Amniotic stem cell (primary cell): ENCODE measurements at places on chromosomes 1 and 21.

DNA sequence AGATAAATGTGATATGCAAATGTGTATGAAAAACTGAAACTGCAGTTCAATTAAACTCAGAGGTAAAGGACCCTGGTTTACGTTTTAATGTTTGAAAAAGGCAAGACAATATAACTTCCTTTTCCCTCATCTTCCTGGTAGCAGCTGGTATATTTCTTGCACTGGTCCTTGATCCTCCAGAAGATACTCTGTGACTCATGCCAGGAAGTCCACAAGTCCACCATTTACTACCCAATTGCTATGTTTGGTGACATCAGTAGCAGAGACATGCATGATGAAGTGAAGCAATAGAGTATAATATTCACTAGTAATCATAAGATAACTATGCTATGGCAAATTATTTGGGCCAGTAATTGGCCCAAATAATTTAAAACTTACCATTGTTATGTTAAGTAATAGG, 774.5 kb upstream of the NEGR1 start:
- no peak for DNase-seq

DNA sequence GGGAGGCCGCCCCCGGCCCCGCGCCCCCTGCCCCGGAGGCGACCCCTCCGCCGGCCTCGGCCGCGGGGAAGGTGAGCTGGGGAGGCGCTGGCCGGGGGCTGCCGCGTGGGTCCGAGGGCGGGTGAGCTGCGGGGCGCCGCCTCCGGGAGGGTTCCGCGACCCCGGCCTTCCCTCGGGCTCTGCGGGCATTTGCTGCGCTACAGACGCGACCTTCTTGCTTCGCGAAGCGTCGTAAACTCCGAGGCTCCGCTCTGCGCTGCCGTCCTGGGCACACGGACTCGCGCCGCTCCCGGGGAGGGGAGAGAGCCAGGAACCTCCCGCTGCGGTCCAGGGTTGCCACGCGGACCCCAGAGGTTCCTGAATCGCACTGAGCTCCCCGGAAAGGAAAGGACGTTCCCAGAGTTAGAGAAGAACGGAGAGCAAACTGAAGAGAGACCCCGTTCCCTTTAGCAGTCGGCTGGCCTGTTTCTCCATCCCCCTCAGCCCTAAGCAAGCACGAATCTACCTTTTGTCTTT, 345 bp downstream of the SLX9 start:
- DNase-seq = no peak

DNA sequence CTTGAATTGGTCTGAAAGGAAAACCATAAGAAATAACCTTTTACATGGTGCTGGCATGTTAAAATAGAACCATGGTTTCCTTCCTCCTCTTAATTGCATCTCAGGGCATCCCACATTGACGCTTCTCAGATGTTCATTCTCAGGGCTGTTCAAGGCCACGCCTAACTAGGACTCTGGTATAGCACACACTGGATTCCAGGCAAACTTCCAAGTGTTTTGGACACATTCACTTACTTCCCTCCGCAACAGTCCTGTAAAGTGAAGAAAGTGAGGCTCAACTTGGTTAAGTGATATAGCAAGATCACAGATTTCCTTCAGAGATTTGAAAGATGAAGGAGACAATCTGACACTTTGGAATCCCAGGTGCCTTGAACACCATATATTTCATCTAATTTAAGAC, 244.8 kb downstream of the DUSP10 start:
- no peak for DNase-seq

- no peak for DNase-seq
Measured at GRCh38 chr1:15148941-15149340, 4.6 kb upstream of the TMEM51 start.

GRCh38 chr1:157844089-157844830, 2.7 kb upstream of the CD5L start:
- no peak for DNase-seq

- no peak for DNase-seq
Measured at GRCh38 chr1:235060607-235061470, 67.8 kb downstream of the TOMM20 start.

- DNase-seq = no peak
Measured at GRCh38 chr1:42657201-42657600, 1.0 kb upstream of the PPIH start.

- no peak for DNase-seq
Measured at GRCh38 chr1:3321559-3322449, 132.7 kb upstream of the ARHGEF16 start.

- no peak for DNase-seq
Measured at GRCh38 chr21:38664841-38665240, 140.9 kb upstream of the ETS2 start.

GRCh38 chr1:160260406-160261382, 1.7 kb downstream of the DCAF8 start:
- peak; percentile 47 for DNase-seq

- DNase-seq = no peak
Measured at GRCh38 chr21:32328595-32328994, 29.9 kb downstream of the MRAP start.

GRCh38 chr1:175043824-175044223, 20.6 kb upstream of the MRPS14 start:
- no peak for DNase-seq

GRCh38 chr1:70930062-70930461, 117.6 kb downstream of the PTGER3 start:
- DNase-seq = no peak

DNA sequence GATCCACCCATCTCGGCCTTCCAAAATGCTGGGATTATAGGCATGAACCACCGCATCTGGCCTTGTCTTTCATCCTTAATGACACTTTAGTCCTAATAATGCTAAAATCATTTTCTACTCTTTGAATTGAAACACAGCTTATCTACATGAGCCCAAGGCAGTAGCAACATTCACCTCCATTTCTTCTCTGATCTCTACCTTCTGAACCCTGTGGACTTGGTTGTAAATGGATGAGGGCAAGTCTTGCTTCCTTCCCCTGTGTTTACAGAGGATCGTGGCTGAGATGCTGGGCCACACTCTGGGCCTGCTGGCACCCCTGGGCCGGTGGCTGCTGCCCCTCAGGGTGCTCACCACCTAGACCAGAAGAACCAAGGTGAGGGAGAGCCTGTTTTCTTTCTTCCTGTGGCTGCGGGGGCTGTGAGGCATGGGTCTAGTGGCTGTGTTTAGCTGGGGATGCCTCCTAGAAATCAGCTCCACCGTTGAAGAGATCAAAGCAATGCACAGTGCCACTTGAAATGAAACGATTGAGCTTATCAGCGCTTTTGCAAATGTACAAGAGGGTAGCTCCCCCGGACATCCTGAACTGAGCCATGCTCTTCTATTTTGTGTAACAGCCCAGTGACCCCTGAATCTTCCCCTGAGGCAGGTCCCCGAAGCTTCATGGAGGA, 32.2 kb upstream of the LGALS8 start:
- DNase-seq = no peak

- no peak for DNase-seq
Measured at GRCh38 chr21:45365608-45366241, 39.2 kb upstream of the COL18A1 start.

GRCh38 chr1:186930238-186930637, 101.5 kb downstream of the PLA2G4A start:
- DNase-seq = no peak

GRCh38 chr1:108847494-108847893, 9.4 kb downstream of the AKNAD1 start:
- DNase-seq = no peak

GRCh38 chr1:233237647-233238046, 57.9 kb downstream of the PCNX2 start:
- no peak for DNase-seq

DNA sequence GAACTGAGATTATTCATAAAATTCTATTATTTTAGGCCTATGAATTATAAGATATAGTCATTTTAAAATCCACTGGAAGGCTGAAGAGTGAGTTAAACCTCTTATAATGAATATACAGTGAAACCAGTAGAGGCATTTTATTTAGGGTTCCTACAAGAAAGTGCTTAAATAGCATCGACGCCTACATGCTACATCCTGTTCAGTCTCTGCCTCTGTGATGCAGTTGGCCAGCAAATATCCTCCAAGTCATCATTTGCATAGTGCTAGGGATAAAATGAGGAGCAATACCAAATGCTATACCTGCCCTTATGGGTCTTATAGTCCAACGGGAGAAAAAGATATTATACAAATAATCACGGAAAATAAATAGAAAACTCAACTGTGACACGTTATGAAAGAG, 59.6 kb downstream of the EDEM3 start:
- DNase-seq = no peak

DNA sequence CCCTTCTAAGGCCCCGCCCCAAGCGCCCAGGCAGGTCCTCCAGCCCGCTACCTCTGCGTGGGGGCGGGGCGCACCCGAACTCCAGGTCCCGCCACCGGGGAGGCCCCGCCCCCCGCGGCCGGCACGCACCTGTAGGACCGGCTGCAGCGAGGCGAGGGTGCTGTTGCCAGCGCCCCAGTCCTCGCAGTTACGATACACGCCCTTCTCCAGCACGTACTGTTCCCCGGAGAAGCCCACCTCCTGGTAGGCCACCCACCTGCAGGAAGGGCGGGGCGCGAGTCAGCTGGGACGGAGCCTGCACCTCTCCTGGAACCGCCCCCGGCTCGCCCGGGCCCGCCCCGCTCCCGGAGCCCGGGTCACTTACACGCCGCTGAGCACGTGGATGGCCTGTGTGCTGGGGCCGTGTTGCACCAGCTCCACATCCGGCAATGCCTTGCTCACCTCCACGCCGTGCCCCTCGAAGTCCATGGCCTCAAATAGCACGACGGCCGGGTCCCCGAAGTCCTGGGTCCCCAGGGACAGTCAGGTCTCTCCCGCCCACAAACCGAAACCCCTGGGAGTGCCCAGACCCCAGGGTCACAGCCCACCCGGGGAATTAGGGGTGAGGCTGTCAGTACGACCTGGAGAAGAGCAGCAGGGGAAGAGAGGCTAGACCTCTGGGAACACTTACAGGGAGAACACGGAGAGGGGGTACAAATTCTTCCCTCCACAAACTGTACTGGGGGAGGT, 17.3 kb downstream of the CRYBG2 start:
- no peak for DNase-seq

DNA sequence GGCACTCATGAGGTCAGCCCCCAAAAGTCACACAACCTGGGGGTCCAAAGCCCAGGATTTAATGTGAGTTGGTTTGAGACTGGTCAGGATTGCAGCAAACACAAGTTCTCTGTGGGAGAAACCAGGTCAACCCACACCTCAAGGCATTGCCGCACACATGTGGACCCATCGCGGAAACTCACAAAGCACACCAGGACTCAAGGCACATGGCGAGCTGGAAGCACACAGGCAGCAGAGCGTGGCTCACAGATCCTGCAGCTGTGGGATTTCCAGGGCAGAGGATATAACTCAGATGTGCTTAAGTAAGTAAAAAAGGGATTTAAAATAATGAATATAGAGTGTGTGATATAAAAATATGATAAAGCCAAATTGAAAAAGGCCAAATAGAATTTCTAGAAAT, 51.6 kb upstream of the ADARB1 start:
- DNase-seq = no peak

DNA sequence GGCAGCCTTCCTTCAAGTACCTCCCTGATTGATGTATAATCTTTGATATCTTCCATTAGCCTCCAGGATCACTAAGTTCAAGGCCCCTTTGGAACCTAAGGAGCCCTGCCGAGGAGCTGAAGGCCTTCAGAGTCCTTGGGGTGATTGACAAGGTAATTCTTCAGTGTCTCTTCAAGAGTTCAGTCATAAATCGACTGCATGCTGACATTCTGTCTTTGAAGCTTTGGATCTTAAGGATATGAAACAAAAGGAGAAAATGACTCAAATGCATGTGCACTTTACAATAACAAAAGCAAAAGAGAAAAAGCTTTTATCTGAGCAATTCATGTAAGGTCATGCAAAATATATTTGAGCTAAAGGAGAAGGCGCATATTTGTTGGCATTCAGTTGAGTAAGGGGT, 125.3 kb downstream of the RPS6KC1 start:
- DNase-seq = no peak

DNA sequence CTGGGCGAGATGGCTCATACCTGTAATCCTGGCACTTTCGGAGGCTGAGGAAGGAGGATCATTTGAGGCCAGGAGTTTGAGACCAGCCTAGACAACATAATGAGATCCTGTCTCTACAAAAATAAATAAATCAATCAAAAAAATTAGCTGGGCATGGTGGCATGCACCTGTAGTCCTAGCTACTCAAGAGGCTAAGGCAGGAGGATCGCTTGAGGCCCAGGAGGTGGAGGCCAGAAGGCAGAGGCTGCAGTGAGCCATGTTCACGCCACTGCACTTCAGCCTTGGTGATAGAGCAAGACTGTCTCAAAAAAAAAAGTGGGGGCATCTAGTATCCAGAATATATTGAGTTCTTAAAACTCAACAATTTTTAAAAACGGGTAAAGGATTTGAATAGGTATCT, 6.0 kb downstream of the TUT4 start:
- no peak for DNase-seq

- no peak for DNase-seq
Measured at GRCh38 chr1:204114606-204115005, 37.2 kb downstream of the ETNK2 start.

DNA sequence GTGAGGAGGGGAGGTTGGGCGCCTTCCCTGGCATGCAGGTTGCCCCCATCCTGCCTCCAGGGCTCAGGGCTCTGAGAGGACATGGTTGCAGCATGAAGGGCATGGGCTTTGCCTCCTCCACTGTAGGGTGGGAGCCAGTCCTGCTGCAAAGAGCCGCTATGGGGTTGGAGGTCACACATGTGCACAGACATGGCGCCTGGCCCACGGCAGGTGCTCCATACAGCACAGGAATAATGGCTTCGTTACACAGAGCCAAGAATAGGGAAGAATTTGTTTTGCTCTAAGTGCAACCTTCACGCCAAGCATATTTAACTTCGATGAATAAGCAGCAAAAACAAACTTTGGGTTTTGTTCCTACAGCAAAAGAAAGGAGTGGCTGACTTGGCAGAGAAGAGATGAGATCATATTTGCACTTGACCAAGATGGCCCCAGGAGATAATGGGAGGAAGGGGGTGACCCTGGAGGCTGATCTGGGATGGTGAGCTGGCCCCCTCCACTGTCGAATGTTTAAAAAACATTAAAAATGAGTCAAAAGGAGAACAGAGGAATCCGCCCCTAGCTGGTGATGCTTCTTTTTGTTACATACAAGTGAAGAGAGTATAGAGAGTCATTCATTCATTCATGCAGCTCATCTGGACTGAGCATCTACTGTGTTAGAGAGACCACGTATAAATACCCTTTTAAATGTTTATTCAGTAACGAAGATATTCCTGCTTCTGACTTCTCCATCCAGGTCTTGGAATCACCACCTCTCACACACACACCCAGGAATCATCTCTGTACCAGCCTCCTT, 12.4 kb upstream of the C2CD2 start:
- no peak for DNase-seq

- no peak for DNase-seq
Measured at GRCh38 chr1:240635466-240636256, 23.7 kb upstream of the GREM2 start.

- no peak for DNase-seq
Measured at GRCh38 chr1:200226268-200226968, 183.4 kb downstream of the ZNF281 start.

- DNase-seq = no peak
Measured at GRCh38 chr1:116826818-116827606, 72.8 kb downstream of the CD2 start.

GRCh38 chr1:26158908-26159742, at the start of gene FAM110D:
FAM110D (plus strand) TSS chr1:26159079; CDS start chr1:26161292, 2,213 bp downstream.
- DNase-seq = no peak
